ENCODE measurements at places on chromosomes 4 and X. TPM values are rescaled to one million over a fixed set of nuclear protein-coding genes. Genes with fewer than 3 reads are reported as not detected.

DNA sequence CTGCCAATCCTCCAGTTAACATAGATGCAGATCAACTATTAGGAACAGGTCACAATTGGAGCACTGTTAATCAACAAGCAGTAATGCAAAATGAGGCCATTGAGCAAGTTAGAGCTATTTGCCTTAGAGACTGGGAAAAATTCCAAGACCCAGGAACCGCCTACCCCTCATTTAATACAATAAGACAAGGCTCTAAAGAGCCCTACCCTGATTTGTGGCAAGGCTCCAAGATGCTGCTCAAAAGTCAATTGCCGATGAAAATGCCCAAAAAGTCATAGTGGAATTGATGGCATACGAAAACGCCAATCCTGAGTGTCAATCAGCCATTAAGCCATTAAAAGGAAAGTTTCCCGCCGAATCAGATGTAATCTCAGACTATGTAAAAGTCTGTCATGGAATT is 20.5 kb upstream of the TRIM61 start:
- peak; percentile 14 for DNase-seq
- H3K4me1 ChIP-seq = no peaks in the 10 kb centered on the region
- no peak overlapping the region for H3K27ac ChIP-seq
- no peak overlapping the region for H3K4me3 ChIP-seq
- no peaks in the 10 kb centered on the region for H3K36me3 ChIP-seq

DNA sequence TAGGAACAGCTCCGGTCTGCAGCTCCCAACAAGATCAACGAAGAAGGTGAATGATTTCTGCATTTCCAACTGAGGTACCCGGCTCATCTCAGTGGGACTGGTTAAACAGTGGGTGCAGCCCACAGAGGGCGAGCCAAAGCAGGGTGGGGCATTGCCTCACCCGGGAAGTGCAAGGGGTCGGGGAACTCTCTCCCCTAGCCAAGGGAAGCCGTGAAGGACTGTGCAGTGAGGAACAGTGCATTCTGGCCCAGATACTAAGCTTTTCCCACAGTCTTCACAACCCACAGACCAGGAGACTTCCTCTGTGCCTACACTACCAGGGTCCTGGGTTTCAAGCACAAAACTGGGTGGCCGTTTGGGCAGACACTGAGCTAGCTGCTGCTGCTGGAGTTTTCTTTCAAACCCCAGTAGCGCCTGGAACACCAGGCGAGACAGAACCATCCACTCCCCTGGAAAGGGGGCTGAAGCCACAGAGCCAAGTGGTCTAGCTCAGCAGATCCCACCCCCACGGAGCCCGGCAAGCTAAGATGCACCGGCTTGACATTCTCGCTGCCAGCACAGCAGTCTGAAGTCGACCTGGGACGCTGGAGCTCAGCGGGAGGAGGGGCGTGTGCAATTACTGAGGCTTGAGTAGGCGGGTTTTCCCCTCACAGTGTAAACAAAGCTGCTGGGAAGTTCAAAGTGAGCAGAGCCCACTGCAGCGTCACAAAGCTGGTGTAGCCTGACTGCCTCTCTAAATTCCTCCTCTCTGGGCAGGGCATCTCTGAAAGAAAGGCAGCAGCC is 84.6 kb downstream of the THOC2 start:
- no peaks in the 10 kb centered on the region for H3K27me3 ChIP-seq
- DNase-seq = peak; percentile 61
- no peaks in the 10 kb centered on the region for H3K36me3 ChIP-seq

DNA sequence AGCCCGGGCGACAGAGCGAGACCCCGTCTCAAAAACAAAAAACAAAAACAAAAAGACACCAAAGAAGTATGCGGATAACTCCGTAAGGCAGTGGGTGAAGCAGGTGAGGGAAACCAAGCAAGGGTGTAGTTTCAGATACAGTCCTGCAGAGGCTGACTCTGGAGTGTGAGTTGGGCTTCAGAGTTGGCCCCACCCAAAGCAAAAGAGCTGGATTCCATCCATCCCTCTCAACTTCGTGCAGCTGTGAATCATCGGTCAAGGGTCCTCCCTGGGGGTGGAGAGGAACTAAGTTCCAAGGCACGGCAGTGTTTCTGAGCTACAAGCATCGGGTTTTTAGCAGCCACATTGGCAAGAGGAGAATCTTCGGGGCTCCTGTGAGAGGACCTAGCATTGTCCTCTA is 43.9 kb upstream of the FAM9A start:
- no peaks in the 10 kb centered on the region for H3K27me3 ChIP-seq
- no peak overlapping the region for H3K4me3 ChIP-seq
- no peaks in the 10 kb centered on the region for H3K4me1 ChIP-seq
- no peaks in the 10 kb centered on the region for H3K36me3 ChIP-seq

DNA sequence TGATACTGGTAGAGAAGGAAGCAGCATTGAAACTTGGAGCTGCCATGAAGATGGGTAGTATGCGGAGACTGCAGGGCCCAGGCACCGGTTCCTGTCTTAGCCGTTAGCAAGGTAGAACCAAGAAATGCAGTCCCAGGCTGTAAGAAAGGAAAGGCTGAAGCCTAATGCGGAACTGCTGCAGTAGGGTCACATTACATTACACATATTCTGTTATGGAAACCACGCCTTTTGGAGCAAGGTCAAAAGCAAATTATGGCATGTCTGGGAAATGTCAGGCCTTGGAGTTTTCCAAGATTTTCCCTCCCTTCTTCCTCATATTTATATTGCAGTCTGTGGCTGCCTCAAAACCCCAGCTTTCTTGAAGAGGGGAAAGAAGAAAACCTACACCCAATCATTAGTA is 204.8 kb upstream of the RASGEF1B start:
- H3K36me3 ChIP-seq = no peaks in the 10 kb centered on the region
- H3K4me1 ChIP-seq = no peaks in the 10 kb centered on the region
- DNase-seq = no peak
- no peak overlapping the region for H3K4me3 ChIP-seq
- H3K27me3 ChIP-seq = no peaks in the 10 kb centered on the region
- no peak overlapping the region for H3K27ac ChIP-seq

The RASL11B gene
- total RNA-seq = 3.4 TPM

All from left lung (tissue), 14 donors.